ENCODE measurements at places on chromosomes 5 and 9.

DNA sequence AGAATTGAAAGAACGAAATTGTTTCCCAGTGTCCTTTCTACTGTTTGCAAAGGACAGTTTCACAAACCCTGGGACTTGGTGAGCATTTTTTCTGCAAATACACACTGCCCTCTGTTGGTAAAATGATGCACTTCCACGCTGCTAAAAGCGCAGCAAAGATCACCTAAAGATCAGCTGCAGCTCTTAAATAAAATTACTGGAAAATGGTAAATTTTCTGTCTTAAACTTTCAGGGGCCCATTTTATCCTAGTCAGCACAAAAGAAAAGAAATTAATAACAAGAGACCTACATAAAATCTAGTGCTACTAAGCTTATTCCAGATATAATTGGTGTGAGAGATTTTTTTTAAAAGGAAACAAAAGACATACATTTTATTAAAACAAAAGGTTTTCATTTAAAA is 566.0 kb downstream of the CAAP1 start:
- DNase-seq: no peak

GRCh38 chr5:9124071-9124470 is 421.8 kb downstream of the SEMA5A start:
- no peak for DNase-seq

- no peak for DNase-seq
Measured at GRCh38 chr9:13113216-13113615, 166.3 kb downstream of the MPDZ start.

DNA sequence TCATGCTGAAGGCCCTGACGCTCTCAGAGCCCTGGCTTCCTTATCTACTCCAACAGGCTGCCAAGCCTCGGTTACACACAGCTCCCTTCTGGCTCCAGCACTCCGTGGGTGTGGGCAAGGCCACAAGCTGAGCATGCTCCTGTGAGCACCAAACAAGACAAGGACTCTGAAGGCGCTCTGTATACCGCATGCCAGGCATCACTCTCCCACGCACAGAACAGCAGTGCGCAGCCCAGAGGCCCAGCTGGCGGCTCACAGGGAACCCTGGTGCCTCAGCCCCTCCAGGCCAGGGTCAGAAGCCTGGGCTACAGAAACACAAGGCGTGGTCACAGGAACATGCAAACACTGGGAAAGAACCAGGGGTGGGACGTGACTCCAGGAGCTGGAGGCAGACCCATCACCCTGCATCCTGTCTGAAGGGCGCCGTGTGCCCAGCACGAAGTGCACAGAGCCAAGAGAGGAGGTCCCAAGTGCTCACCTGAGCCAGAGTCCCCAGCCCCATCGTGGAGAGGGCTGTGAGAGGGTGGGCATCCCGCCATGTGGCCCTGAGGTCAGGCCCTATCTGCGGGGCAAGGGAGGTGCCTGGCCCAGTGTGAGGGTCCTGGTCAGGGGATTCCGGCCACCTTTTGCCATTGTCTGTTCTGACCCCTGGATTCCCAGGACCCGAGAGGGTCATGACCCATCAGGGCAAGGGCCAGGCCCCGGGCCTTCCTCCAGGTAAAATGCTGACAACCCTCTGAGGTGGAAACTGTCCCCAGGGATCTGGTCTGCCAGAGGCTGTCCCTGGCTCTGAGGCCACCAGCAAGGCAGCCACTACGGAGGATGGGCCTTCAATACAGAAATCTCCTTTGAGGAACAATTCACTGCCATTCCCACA is 54.7 kb downstream of the COL23A1 start:
- no peak for DNase-seq

DNA sequence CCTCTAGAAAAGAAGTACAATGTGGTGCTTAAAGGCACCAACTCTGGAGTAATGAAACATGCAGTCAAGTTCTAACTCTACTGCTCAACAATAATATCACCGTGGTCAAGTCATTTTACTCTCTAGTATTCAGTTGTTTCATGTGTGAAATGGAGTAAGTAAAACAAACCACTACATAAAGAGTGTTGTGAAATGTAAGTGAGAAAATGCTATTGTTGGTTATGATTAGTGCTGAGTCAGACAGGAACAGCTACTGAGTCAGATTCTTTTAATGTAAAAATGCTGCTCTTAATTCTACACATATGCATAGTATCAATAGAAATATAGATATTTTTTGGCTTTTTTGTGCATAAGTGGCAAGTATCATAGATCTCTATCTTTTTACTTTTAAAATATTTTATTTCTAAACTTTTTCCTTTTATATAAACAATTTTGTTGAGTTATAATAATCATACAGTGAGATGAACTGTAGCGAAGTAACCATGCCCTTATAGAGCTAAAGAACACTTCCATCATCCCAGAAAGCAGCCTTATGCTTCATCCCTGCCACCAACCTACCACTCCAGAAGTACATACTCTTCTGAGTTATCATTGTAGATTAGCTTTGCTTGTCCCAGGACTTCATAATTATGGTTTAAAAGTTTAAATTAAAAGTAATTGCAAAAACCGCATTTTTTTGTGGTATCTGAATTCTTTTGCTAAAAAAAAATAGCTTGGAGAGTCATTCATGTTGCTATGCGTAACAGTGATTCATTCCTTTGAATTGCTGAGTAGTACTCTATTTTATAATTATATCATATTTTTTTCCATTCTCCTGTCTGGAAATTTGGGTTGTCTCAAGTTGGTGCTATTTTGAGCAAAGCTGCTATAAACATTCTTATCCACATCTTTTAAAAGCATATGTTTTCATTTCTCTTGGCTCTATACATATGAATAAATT is 548.2 kb upstream of the CLINT1 start:
- DNase-seq: no peak

DNA sequence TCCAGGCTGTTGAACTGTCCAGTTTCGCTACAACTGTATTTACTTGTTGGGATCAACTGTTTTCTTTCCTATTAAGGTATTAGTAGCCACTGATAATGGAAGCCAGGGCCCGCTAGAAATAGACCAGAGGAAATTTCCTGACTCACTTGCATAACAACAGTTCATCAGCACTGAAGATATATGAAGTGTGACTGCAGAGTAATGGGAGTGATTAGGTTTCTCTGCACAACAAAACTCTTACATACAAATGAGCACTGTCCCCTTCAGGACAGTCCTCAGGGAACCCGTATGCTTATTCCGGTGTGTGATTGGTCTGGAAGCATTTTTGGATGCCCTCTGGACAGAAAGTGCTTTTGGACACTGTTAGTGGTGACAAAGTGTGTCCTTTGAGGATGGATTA is 55.3 kb downstream of the LIX1 start:
- DNase-seq: no peak

Data from activated CD4-positive, alpha-beta memory T cell treated with anti-CD3 and anti-CD28 coated beads, Interleukin-2, amount 10 ng/mL, durations not matched to agents 7 days and 5 days (primary cell).